Erythroblast (primary cell): ENCODE measurements at places on chromosomes 11 and 22.

GRCh38 chr11:132033051-132033450 lies 662.6 kb downstream of the NTM start:
- no peak for DNase-seq

- peak; percentile 62 for DNase-seq
Observed at GRCh38 chr11:90204832-90205646, 17.8 kb downstream of the CHORDC1 start.

DNA sequence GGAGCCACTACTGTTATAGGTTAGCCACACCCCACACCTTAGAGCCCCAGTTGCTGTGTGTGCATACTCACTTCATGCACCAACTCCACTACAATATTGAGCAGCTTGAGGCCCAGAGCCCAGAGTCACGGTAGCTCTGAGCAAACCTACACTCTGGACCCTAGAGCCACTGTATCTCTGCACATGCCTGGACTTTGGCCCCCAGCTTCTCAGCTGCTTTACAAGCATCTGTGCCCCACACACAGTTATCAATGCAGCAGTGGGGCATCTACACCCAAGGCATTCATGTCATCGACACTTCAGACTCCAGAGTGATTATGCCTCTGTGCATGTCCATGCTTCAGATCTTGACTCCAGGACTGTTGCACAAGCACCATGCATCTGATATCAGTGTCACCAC lies 2.3 kb upstream of the OR5B12 start:
- DNase-seq: no peak

- no peak for DNase-seq
Observed at GRCh38 chr11:22808571-22809197, 20.9 kb downstream of the SVIP start.

DNA sequence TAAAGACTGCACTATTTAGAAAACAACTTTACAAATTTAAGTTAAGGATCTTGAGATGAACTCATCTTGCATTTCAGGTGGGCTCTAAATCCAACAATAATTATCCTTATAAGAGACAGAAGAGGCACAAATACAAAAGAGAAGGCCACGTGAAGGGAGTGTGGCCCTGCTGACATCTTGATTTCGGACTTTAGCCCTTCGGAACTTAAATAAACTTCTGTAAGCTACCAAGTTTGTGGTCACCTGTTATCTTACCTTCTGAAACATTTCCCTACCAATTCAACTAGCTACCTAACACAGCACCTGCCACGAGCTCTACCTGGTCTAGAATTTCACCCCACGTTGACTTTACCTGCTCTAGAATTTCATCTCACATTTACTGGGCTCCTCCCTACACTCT lies 42.9 kb upstream of the ARHGAP32 start:
- DNase-seq: no peak

- DNase-seq: peak; percentile 92
Observed at GRCh38 chr11:65425971-65426838, 3.6 kb downstream of the NEAT1 start.

DNA sequence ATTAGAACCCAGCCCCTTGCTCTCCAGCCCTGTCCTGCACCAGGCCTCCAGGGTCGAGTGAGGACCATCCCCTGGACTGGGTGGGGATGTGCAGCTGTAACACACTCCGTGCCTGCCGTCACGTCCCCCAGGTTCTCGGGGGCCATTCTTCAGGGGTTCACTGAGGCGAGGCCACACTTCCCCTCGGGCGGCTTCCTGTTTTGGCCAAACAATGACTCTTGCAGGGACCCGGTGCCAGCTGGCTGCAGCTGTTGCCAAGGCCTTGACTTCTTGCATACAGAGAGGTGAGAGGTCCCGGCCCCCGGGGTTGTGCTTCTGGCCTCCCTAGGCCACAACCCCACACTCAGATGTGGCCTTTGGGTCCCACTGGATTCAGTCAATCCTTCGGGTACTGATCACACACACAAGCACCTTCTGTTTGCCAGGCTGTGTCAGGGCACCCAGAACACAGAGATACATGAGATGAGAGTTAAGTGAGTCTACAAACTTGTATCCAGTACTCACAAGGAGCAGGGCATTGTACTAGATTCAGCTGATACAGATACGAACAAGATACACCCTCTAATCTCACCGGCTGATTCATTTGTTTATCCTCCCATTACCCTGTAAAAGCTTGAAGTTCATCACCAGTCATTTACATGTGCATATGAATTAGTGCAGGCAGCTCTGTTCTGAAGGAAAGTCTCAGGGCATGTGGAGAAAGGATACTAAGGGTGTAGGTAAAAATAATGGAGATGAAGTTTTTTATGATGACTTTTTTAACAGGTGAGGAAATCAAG lies 32.9 kb downstream of the LRRC32 start:
- no peak for DNase-seq

- DNase-seq: no peak
Observed at GRCh38 chr11:85310479-85310878, 316.7 kb downstream of the DLG2 start.

- no peak for DNase-seq
Observed at GRCh38 chr11:113464416-113464815, 10.8 kb downstream of the DRD2 start.

DNA sequence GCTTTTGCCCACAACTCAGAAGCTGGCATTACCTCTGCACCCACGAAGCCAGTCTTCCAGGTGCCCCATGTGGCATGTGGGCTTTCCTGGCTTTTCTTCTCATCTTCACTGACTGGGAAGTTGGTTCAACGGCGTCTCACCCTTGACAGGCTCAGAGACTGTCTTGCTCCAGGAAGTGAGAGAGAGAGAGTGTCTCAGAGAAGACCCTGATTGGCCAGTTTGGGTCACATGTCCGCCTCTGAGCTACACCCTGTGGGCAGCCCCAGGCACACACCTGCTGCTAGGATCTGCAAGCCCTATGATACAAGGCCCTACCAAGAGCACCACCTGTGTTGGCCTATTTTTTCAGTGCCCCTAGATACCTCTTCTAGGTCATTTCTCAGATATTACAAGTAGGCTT lies 39.0 kb downstream of the RTL6 start:
- no peak for DNase-seq

DNA sequence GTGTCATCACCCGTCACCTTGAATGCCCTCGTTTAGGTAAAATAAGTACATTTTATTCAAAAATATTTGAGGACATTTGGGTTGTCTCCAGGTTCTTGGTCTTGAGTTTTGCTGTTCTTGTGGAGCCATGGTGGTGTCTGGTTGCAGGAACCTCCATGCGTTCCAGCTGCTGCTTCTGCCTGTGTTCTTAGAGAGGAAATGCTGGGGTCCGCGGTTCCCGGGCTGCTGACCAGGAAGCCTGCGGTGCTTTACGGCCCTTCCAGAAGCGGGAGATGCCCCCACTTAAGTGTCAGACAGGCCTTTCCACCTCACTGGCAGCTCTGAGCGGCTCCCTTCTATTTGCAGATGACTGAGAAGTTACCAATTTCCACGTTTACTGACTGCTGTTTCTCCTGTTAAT lies 66.8 kb downstream of the LRP5 start:
- DNase-seq: no peak

GRCh38 chr11:75516886-75517285 lies 8.9 kb downstream of the GDPD5 start:
- no peak for DNase-seq

DNA sequence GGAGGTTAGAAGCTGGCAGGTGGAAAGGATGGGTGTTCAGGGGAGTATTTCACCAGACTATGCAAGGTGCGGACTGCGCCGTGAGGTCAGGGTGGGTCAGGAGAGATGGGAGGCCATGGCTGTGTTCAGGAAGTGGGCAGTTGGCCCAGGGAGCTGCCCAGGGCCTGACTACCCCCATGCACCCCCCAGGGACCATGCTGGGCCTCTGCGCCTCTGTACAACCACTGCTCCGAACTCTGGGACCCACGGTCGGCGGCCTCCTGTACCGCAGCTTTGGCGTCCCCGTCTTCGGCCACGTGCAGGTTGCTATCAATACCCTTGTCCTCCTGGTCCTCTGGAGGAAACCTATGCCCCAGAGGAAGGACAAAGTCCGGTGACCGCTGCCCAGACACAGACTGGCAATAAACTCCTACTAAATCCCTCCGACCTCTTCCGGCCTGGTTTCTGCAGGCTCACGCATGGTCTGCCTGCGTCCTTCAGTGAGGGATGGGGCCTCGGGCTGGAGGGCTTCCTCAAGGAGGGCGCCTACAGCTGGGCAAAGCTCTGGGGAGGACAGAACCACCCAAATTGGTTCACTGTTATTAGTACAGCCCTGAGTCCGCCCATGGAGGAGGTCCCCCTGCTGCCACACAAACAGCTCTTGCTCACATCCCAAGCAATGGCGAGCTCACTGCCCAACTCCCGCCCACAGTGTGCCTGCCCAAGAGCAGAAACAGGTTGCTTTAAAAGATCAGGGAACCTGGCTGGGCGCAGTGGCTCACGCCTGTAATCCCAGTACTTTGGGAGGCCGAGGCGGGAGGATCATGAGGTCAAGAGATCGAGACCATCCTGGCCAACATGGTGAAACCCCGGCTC lies 4.2 kb downstream of the PHLDA2 start:
- DNase-seq: no peak

DNA sequence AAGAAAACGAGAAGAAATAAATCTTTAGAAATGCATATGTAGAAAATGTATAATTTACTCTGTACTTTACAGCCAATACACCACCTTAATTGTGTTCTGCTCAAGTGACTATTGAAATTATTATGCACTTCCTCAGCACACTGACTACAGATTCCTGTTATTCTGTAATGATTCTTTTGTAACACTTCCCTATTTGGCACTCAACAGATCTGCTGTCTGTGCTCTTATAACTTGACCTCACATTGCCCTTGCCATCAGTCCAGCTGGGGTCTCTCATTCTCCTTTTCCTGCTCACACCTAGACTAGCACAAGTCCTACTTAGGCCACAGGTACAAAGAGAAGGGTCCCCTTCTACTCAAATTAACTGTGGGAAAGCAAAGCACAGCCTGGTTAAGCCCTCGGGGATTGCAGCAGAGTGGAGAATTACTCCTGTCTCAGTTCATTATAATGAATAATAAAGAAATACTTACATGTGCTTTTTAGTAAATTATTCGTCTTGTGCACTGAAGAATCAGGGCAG lies 860.4 kb downstream of the OPCML start:
- DNase-seq: no peak

DNA sequence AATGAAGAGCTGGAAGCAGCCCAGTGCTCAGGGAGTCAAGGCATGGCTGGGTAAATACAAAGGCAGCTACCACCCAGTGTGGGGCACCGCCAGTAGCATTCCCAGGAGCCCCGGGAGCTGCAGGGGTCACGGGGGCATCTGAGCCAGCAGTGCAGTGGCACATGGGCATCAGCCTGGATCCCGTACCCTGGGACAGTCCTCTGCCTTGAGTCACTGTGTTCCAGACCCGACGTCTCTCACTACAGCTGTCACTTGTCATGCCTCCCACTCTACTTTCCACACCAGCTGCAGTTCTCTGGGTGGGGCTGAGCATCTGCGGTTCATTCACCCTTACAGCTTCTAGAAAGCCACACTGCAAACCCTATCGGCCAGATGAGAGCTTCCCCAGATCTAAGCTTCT lies 29.6 kb downstream of the DHCR7 start:
- no peak for DNase-seq

DNA sequence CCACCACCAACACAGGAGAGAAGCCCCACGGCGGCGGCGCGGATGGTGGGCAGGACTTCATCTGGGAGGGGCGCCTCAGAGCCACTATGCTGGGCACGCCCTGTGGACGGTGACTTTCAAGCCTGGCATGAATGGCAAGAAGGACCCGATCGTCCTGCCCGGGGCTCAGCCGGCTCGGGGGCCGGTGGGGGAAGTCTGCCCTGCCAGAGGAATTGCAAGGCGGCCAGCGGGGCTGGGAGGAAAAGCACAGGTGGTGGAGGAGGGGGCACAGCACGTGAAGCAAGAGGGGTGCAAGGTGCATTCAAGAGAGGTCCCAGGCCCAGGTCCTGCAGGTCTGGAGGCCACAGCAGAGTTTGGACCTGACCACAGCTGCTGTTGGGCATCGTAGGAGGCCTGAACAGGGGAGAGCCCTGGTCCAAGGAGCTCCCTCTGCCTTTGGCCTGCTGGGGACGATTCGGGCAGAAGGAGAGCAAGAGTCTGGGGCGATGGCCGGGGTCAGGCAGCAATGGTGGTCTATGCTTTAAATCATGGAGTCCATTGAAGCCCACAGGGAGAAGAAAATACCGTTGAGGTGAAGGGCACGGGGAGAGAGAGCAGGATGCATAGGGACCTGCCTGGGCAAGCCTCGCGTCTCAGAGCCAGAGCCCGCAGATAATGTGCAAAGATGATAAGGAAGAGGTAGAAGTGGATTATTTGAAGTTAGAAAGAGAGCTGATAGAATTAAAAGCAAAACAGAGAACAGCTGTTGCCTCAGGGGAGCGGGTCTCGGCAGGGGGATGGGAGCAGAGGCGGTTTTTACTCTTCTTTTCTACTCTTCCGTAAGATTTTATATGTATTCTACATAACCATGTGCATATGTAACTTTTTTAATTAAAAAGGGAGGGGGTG lies 82.6 kb upstream of the SHISAL1 start:
- DNase-seq: no peak

- DNase-seq: no peak
Observed at GRCh38 chr11:106086850-106087249, 9.4 kb downstream of the AASDHPPT start.

GRCh38 chr22:39212721-39213376 lies 31.9 kb downstream of the PDGFB start:
- no peak for DNase-seq

DNA sequence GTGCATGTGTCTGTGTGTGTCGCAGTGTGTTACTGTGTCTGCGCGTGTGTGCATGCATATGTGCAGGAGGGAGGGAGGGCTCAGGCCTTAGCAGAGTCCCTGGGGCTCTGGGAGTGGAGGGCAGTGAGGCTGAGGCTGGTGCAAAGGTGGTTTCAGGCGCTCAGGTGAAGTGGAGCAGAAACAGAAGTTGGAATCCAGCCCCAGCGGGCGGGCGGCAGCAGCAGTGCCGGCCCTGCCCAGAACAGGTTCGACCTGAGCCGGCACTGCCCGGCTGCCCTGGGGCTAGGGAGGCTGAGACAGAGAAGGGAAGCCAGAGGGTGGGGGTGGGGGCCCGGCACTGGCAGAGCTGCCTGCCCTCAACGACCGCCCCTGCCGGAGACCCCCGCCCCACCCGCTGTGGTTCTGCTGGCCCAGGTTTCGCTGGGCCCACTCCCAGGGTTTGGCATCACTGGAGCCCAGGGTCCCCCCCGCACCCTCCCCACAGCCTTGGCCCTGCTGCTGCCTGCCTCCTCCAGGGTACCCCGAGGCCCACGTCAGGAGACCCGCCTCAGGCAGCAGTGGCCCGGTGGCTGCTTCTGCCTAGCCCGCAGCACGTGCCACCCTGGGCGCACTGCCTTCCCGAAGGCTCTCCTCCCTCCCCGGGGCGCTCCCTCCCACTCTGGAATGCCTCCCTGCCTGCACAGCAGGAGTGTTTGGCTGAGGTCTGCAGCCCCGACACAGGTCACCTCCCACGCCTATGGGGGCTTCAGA lies 13.3 kb downstream of the ASCL2 start:
- DNase-seq: no peak

DNA sequence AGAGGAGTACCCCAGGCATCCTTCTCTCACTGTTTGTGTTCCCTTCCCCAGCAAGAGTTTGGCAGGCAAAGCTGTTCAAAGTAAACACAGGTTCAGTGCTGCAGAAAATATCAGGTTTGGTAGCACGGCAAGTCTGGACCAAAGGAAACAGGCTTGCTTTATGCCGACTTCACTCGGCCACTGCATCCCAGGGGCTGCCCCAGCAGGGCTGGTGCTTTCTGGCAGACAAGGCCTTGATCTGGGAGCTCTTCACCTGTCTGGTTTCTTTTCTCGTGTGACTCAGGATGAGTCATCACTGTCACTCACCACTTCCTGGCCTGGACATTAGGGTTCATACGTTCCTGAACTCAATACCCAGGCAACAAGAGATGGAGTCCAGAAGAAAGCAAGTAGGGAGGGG lies 52.6 kb upstream of the NAV2 start:
- DNase-seq: peak; percentile 1
